GM13977 (cell line): ENCODE measurements at places on chromosomes 13 and 19.
A peak's percentile ranks its signal among the peaks of the same experiment; 100 is the strongest.

GRCh38 chr19:55581823-55582223 is 1.2 kb upstream of the ZNF579 start:
- no peak for DNase-seq

DNA sequence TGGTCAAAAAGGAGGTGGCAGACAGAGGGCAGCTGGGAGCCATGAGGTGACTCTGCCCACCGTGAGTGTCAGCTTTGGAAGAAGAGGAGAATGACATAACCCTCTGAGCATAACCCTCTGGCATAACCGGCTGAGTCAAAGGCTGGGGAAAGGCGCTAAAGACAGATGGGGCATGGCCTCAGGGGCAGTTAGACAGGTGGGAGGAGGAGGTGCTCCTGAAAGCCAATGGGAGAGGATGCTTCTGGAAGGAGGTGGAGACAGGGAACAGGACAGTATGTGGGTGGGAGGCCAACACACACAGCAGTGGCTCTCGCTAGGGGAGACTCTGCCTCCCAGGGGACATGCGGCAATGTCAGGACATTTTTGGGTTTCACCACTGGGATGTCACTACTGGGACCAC is 17.1 kb downstream of the ELAVL1 start:
- DNase-seq = no peak

DNA sequence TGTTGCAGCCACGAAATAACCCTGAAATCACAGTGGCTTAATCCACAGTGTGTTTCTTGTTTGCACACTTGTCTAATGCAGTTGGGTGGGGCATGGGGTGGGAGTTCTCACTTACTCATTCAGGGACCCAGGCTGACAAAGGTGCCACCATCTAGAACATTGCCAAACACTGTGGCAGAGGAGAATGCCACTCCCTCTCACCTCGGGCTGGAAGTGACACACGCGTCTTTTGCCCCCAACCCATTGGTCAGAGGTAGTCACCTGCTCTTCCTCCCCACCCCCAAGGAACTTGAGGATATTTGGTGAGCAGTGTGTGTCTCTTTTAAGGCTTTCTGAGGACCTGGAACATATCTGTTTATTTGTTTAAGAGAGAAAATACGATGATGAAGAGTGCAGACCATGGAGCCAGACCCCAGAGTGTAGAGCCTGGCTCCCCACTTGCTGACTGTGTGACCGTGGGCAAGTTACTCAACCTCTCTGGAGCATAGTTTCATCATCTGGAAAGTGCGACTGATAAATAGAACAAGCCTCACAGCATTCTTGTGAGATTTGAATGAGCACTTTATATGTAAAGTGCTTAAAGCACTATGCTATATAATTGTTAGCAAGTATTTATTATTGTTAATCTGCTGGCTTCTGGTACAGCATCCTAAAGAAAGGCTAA is 17.4 kb downstream of the GPR183 start:
- DNase-seq = no peak

DNA sequence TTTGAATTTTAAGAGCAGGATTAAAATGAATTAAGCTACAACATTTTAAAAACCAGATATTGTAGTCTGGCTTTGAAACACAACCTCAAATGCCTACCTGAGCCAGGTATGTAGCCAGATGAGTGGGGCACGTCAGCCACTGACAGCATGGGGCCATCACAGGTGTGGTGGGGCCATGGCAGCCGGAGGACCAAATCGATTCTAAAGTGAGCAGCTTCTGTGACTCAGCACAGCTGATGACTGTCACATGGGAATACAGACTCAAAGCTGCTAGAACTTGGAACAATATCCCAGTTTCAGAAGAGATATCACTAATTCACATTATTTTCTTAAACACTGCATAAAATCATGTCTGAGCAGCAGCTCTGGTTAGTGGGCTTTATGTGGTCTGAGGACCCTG is 52.8 kb downstream of the SERP2 start:
- no peak for DNase-seq

DNA sequence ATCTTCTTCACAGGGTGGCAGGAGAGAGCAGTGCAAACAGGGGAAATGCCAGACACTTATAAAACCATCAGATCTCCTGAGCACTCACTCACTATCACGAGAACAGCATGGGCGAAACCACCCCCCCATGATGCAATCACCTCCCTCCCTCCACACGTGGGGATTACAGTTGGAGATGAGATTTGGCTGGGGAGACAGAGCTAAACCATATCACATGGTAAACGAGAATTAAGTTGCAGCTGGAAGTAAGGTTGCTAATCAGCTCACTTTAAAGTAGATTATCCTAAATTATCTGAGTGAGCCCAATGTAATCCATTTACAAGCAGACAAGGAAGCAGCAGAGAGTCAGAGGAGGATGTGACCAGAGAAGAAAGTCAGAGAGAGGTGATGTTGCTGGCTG is 102.2 kb upstream of the IPO5 start:
- DNase-seq = no peak

DNA sequence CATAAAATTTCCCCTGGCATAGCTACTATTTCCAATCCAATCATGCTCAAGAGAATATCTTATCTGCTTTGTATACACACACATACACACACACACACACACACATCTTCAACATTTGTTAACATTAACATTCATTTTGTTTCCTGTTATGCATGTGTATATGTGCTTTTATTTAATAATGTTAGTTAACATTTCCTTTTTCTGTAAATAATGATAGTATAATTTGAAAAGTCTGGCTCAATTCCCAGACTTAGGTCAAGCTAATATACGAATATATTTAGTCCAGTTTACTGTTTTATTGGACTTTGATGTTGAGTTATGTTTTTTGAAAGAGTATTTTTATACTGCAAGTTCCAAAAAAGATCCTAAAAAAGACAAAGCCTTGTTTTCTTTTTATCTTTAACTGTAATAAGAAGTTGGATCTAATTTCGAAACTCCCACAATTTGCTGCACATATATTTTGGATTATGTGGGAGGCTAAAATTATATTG is 1072.4 kb downstream of the EFNB2 start:
- DNase-seq = no peak

- no peak for DNase-seq
These were observed 213.7 kb downstream of the RFC3 start for GRCh38 chr13:34031610-34032009.

DNA sequence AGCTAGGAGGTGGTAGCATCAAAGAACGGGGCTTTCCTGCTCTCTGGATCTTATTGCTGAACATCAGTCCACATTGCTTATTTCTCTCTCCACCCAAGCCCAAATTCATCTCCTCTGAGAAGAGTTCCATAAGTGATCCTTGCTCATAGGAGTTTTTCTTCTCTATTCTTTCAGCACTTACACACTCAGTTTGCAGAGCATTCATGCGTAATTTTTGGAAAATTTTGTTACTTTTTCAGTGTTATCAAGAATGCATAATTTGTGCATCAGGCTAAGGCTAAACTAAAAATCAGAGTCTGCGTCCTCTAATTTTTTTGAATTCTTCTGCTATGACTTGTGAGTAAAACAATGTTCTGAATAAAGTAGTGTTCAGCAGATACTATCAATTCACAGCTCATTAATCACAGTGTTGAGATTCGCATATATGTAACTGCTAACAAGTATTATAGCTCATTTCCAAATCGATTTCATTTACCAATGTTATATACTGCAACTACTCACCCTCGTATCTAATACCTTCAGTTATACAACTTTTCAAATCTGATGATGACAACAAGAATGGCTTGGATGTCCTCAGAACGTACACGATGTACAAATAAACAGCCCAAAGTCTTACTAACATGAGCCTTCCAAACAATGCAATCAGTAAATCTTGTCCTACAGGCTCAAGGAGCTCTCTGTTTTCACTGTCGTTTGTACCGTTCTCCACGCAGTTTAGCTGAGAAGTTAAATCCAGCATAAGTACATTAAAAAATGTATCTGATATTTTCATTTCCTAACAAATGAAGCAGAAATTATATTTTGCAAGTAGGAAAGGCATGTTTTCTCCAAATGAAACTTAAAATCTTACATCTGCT is 36.4 kb upstream of the STARD13 start:
- no peak for DNase-seq

- DNase-seq = no peak
These were observed 5.7 kb downstream of the DCAF15 start for GRCh38 chr19:13958043-13958442.

DNA sequence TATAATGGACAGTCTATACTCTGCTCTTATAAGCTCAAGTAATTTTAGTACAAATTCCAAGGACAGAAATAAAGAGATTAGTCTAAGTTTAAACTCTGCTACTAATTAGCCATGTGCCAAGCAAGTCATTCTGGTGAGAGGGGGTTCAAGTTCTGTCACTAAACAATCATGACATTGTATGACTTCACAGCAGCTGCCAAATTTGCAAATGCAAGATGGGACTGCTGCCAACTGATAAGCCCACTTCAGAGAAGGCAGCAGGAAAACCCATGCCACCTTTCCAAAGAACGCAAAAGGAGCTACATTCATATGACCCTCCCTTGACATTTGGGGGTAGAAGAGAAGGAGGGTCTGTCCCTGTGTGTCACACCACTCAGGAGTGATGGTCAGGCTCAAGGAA is 60.7 kb upstream of the RFXAP start:
- no peak for DNase-seq

- no peak for DNase-seq
These were observed 38.4 kb downstream of the PCDH8 start for GRCh38 chr13:52810011-52810410.

DNA sequence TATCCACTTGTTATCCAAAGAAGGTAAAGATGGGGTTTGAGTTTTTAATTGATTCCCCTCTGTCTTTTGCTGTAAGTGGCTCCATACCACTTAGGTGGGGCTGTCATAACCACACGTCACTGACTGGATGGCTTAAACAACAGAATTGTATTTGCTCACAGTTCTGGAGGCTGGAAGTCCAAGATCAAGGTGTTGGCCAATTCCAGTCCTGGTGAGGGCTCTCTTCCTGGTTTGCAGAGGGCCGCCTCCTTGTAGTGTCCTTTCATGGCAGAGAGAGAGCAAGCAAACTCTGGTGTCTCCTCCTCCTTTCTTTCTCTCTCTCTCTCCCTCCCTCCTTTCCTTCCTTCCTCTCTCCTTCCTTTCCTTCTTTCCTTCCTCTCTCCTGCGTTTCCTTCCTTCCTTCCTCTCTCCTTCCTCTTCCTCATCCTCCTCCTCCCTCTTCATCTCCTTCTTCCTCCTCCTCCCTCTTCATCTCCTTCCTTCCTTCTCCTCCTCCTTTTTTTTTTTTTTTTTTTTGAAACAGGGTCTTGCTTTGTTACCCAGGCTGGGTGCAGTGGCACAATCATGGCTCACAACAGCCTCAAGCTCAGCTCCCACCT is 140.6 kb upstream of the RNF113B start:
- DNase-seq = no peak

DNA sequence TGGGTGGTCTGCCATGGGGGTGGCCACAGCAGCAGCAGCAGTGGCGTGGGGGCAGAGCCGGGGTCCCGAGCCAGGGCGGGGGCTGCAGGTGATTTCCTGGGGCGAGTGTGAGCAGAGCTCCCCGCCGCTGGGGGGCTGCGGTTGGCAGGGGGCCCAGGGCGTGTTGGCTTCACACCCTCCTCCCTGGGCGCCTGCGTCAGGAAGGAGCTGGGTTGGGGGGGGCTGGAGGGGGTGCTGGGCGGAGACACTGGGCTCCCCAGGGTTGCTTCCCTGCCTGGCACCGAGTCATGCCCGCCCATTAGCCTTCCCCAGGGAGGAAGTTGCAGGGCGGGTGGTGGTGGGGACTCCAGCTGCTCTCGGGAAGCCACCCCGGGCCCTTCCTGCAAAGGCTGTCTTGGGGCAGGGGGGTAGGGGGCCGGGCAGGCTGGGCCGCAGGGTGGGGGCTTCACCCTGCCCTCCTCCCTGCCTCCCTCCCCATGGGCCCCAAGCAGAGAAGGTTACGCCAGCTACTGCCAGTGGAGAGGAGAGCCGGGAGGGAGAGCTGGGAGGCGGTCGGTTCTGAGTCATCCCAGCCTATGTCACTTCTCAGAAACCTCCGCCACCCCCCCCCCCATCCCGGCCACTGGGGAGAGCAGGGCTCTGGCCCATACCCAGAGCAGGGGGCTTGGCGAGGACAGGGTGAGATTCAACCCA is 4.6 kb downstream of the MIDN start:
- peak; percentile 75 for DNase-seq

DNA sequence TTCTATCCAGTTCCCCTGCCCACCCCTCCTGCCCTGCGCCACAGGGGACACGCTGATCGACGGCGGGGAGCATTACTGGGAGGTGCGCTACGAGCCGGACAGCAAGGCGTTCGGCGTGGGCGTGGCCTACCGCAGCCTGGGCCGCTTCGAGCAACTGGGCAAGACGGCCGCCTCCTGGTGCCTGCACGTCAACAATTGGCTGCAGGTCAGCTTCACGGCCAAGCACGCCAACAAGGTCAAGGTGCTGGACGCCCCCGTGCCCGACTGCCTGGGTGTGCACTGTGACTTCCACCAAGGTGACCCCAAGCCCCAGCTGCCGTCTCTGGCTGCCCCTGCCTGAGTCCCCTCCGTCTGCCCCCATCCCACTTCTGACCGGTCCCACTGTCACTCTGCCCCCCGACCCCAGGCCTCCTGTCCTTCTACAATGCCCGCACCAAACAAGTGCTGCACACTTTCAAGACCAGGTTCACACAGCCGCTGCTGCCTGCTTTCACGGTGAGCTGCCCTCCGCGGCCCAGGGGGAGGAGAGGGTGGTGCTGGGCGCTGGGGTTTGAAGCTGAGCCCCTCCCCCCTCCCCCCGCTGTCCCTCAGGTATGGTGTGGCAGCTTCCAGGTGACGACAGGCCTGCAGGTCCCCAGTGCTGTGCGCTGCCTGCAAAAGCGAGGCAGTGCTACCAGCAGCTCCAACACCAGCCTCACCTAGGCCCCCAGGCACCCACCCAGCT is 15.5 kb downstream of the STAP2 start:
- no peak for DNase-seq

- no peak for DNase-seq
These were observed 117.1 kb downstream of the TSHZ3 start for GRCh38 chr19:31232180-31232579.

DNA sequence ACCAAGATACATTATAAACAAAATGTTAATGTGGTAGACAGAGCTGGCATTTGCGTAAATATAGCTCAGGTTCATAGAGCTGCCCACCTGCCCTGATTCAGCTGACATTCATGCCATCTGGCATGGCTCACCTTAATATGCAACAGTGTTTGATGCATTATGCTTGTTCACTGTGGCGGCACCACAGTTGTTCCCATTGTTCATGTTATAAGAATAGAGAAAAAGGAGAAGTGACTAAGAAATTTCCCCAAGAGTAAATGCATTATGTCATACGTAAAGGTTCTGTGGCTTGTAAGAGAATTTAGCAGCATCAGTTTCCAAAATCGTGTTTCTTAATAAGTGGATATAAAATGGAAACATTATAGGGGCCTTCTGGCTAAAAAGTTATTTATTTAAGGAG is 4.5 kb downstream of the CCNA1 start:
- DNase-seq = no peak

GRCh38 chr19:45528744-45529419 is 21.6 kb downstream of the VASP start:
- no peak for DNase-seq

DNA sequence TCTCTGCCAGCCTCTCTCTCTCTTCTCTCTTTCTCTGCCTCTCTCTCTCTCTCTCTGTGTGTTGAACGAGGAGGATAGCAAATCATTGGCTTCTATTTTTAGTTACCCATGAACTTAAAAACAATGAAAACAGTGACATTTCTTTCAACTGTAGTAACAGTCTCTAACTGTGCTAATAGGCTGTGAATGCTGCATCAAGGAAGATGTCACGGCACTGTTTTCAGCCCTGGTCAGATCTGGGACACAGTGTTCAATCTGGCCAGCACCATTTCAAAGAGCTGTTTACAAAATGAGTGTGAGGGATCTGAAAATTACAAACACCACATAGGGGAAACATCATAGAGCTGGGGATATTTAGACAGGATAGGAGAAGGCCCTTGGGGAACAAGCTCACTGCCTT is 717.0 kb downstream of the FGF9 start:
- DNase-seq = no peak
